ENCODE measurements at places on chromosomes 7 and 10. TPM values are rescaled to one million over a fixed set of nuclear protein-coding genes. Genes with fewer than 3 reads are reported as not detected.

Gene TMEM209
- total RNA-seq, result 6.2 TPM

Gene CALHM3
- total RNA-seq, result not detected

Gene SPDYE9
- not detected for total RNA-seq

Gene KLHL7
- total RNA-seq, result 44.2 TPM

Gene ZNF786
- 8.1 TPM for total RNA-seq

Gene FKBP9
- total RNA-seq, result 145 TPM

Gene MXI1
- 4.5 TPM for total RNA-seq

Gene C10orf95
- total RNA-seq, result not detected

Gene EPO
- total RNA-seq, result not detected

Gene NUDCD3
- total RNA-seq, result 74.4 TPM

Gene TMEM273
- total RNA-seq, result 9.7 TPM

Gene EN2
- not detected for total RNA-seq

Gene LRRC61
- total RNA-seq, result 1.2 TPM

Gene CDC14C
- not detected for total RNA-seq

Gene LRMDA
- total RNA-seq, result 0.46 TPM

Gene SDHAF3
- total RNA-seq, result 18.1 TPM

Gene CCDC172
- not detected for total RNA-seq

Gene RARRES2
- total RNA-seq, result not detected

Gene EPHB6
- not detected for total RNA-seq

Gene OR2A5
- not detected for total RNA-seq

Gene SLC26A3
- total RNA-seq, result not detected

Gene PRTFDC1
- 19.9 TPM for total RNA-seq

Gene LRRD1
- under 0.01 TPM for total RNA-seq

Gene OR13A1
- not detected for total RNA-seq

Gene TWIST1
- total RNA-seq, result not detected

Gene LRRTM3
- not detected for total RNA-seq

Gene CUL2
- total RNA-seq, result 32.1 TPM

Gene KCND2
- 0.32 TPM for total RNA-seq
